Bronchial epithelial cell (primary cell): ENCODE measurements at places on chromosomes 11 and 22.

GRCh38 chr11:104352036-104352435 is 188.1 kb upstream of the PDGFD start:
- peak; percentile 79 for DNase-seq

DNA sequence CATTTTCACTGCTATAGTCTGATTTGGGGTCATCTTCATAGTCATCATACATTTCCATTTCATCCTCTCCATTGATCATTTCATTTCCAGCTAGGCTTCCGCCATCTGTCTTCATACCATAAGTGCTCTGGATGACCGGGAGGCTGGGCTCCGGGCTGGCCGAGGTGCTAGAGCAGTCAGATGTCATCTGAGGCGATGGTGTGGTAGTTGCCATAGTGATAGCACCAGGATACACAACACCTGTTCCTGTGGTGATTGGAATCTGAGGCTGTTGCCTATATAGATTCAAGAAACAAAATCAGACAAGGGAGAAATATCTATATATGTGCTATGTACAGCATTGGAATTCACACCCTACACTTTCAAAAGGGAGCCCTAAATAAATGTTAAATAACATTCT is 383.5 kb downstream of the SOX6 start:
- no peak for DNase-seq

- DNase-seq: peak; percentile 46
Observed at GRCh38 chr11:62353841-62354240, 16.6 kb downstream of the ASRGL1 start.

DNA sequence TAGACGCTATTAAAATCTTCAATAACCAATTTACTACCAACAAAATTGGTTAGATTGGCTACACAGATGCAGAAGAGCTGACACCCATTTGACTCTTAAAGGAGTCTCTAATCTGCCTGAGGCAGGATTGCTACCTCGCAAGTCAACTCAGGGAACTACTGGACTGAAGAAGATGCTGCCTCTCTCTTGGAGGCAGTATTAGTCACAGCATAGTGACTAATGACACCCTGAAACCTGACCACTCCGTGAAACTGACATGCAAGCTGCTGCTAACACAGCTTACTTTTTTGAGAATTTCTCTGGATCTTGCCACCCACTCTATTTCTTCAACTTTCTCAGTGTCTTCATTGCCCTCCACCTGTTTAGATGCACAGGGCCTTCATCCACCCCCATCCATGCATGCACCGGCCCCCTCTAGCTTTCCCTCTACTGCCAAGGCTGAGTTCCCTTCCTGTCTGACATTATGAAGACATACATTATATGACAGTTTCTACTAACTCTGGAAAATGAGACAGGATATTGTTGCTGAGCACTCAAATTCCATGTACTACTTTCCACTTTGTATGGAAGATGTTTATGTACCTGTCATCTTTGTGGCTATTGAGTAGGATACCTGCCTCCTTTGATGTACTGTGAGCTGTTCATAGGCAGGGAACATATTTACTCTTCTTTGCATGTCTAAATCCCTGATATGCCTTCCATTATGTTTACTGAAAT is 183.2 kb downstream of the MSANTD4 start:
- peak; percentile 83 for DNase-seq

DNA sequence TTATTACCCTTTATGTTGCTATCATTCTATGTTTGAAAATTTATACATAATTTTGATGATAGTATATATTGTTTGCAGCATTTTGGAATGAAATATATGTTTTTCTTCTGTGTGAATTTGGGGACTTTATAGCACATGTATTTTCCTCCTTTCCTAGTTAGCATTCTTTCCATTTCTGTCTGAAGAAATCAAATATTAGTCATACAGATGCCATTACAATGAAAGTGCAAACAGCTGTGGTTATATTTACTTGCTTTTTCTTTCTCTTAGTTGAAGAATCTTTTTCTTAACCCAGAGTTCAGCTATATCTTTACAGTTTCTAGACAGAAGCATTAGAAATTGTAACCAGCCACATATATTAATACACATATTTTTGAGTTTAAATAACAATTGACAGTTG is 753.1 kb upstream of the ARHGAP42 start:
- peak; percentile 30 for DNase-seq
